ENCODE measurements at places on chromosomes 7 and 10.
A peak's percentile ranks its signal among the peaks of the same experiment; 100 is the strongest.

DNA sequence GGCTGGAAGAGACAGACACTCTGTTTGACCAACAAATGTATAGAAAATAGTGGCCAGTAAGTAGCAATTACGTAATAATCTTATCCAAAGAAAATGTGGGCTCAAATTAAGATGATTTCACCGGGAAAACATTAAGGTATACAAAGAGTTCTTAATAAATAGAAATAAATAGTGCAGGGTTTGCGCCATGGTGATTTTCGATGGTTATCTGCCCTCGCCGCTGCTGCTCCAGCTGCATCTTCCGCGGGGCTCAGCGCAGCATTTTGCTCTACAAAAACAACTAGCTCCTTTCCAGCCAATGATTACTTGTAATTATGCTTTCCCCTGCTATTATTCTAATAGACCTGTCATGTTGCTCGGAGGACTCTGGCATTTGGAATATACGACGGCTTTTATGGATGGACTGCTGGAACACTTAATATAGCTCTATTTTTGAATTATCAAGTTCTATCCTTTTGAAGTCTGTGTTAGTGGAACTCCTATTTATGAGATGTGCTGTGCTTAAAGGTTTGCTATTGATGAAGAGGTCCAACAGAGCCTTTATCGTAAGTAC is 103.8 kb downstream of the BUB3 start:
- DNase-seq, result no peak

- no peak for DNase-seq
Observed at GRCh38 chr10:24251547-24251946, 42.6 kb downstream of the KIAA1217 start.

DNA sequence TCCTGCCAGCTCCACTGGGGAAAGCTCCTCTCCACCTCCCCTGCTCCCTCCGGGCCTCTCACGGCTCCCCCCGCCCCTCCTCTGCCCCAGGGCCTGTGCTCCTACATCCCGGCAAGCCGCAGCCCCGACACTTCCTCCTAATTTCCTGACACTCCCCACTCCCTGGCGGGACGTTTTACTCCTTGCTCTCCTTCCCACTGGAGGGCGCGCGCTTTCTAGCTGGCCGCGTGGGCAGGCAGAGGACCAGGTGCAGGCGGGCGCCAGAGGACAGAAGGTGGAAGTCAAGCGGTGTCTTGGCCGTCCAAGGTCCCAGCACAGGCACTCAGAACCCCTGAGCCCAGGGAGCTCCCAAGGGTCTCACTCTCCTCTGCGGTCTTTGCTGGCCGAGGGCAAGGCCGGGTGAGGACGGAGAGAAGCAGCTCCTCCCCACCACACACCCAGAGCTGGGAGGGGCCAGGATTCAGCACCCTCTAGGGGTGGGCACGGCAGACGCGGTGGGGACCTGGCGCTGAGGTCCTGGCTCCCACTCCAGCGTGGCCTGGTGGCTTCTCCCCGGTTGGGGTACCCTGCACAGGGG is 19.1 kb downstream of the ADAM8 start:
- DNase-seq, result peak; percentile 71

- DNase-seq, result peak; percentile 79
Observed at GRCh38 chr7:98745722-98746318, 124.0 kb downstream of the TMEM130 start.

GRCh38 chr10:69829775-69830174 is 28.1 kb downstream of the COL13A1 start:
- DNase-seq, result no peak

- no peak for DNase-seq
Observed at GRCh38 chr7:127504715-127505114, 80.7 kb downstream of the GCC1 start.

- DNase-seq, result no peak
Observed at GRCh38 chr7:133053321-133053891, 28.5 kb downstream of the CHCHD3 start.

- peak; percentile 15 for DNase-seq
Observed at GRCh38 chr7:29405891-29406290, 157.7 kb upstream of the PRR15 start.

- DNase-seq, result no peak
Observed at GRCh38 chr7:106023369-106024322, 60.6 kb downstream of the CDHR3 start.

DNA sequence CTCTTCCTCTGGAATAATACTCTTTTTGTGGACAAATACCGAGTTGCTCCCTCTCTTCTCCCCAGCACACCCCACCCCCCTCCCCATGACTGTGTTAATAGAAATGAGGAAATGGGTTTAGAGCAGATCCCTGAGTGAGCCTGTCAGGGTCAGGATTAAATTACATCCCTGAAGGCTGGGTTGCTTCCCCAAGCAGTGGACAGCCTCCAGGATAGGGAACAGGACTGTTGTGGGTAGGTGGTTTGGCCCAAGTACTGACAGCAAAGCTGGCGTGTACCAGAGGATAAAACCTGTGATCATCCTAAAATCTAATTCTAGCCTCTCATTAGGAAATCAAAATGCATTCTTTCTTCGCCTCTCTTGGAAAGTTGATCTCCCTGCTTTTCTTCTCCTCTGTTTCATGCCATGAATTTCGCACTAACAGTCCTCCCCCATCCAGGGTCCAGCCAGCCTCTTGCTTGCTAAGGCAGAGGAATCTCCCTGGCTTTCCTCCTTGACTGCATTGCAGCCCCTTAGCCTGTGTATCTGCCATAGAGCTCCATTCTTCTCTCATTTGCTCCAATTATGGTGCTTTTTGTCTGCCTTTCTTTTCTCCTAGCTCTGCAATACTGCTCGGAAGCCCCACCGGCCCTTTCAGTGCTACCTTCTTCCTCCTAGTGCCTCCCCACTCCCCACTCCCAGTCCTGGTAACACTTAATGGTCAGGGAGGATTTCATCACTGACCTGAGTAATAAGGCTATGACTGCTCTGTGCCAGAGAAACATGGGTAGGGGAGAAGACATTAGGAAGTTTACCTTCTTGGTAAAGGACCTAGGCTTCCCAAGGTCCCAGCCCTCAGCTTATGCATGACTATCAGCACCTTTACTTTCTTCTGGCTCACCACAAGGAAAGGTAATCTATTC is 8.4 kb downstream of the LRRC4 start:
- DNase-seq, result no peak

GRCh38 chr7:70698219-70698832 is 433.6 kb upstream of the GALNT17 start:
- peak; percentile 88 for DNase-seq

DNA sequence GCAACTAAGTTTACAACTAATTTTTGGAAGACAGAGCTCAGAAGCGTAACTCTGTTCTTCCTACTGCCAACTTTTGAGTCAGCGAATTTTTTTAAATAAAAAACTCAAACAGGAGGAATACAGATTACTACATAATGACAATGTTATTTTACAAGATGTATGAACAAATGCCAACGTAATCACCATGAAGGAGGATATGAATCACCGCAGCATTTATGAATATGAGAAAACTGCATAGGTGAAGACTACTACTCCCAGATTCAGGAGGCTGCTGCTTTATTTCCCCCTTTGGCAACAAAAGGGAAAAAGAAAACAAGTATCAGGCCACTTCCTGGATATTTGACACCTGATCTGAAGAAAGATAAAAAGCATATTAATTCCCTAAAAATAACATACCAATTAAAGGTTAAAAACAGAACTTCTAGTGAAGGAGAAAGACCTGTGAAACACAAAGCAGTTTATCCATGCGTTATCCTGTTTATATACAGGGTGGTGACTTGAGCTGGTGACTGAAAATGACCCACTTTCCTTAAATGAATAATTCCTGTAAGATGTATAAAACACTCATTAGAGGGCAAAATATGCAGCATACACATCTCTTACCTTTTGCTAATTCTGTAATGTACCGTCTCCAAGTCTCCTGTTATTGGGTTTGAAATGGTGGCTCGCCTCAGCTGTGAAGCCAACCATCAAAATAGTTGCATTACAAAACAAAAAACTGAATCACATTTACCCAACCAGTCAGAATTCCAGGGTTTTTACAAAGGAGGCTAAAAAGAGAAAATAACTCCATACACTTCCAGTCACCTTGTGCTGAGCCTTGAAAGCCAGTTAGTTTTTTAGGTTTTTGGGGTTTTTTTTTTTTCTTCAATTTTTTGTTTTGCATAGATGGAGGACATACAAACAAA is 52.0 kb downstream of the P4HA1 start:
- DNase-seq, result no peak

- no peak for DNase-seq
Observed at GRCh38 chr7:54858008-54858692, 99.1 kb upstream of the SEC61G start.

DNA sequence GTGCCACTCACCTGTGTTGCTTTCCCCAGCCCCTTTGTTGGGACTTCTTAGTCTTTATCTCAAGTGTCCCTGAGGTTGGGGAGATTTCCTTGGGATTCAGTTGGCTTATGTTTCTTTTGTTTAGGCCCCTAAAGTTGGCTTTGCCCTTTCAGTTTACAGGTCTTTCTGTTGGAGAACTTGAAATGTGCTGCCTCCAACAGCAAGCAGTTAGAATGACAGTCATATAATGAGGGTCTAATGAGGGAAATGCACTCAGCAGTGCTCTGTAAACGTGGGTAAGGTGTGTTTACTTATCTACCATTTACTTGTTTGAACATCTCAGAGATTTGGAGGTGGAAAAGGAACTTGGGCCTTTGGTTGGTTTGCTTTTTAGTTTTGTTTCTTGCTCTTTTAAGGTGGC is 191.4 kb upstream of the STK17A start:
- DNase-seq, result no peak

GRCh38 chr7:155844019-155844453 is 31.8 kb upstream of the SHH start:
- DNase-seq, result peak; percentile 38

- no peak for DNase-seq
Observed at GRCh38 chr7:99693100-99693426, 13.3 kb upstream of the CYP3A5 start.

DNA sequence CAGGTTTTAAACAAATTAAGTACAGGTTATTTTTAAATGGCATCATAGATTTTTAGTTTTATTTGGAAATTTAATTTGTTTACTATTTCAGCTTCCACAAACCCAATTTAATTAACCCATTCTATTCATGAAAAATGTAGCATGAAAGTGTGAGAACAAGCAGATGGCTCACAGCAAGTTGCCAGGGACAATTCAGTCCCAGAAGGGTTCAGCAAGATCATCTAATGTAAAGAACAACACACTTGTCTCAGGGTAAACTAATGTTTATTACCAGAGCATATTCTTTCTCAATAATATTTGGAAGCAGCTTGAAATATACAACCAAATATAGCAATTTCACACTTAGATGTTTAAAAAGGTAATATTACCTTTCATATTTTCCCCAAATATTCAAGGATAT is 166.9 kb upstream of the SLC13A1 start:
- DNase-seq, result no peak

DNA sequence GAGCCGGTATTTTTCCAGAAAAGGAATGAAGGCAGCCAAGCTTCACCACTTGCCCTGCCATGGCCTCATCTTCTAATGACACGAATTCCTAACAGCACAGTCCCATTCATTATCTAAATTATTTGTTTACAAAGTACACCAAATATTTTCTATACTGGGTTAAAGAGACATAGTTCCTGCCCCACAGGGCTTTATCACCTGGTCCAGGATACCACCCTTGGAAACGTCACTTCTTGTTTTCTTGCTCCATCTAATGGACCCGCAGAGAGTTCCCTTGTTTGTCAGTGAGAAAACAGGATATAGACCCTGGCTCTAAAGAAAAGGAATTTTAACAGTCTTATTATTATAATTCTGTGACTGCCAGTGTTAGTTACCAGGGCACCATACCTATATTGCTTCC is 1165.4 kb downstream of the GATA3 start:
- DNase-seq, result no peak

- DNase-seq, result peak; percentile 8
Observed at GRCh38 chr7:104272767-104273384, 55.5 kb upstream of the LHFPL3 start.

- no peak for DNase-seq
Observed at GRCh38 chr10:105189463-105189800, 548.3 kb downstream of the SORCS3 start.

GRCh38 chr10:104308439-104308903 is 29.8 kb downstream of the ITPRIP start:
- DNase-seq, result no peak

- no peak for DNase-seq
Observed at GRCh38 chr7:99752356-99752755, 17.4 kb upstream of the CYP3A7 start.

DNA sequence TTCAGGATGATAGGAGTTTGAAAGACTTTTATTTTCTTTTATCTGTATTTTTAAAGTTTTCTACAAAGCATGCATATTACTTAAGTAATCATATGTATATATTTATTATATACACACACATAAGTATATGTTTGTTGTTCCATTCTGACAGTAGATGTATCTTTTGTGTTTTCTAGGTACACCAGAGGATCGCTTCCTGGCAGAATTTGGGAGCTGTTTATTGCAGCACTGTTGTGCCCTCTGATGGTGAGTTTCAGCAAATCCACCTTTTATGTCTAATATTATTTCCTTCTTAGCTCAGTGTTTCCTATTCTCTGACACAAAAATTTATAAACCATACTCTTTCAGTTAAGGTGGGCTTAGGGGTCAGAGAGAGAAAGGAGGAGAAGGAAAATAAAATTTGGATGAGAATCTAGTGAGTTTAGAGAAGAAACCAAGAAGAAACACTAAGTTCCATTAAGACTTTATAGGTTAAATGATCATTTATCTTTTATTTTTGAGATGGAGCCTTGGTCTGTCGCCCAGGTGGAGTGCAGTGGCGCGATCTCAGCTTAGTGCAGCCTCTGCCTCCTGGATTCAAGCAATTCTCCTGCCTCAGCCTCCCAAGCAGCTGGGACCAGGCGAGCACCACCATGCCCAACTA is 59.2 kb upstream of the OIT3 start:
- no peak for DNase-seq

- DNase-seq, result no peak
Observed at GRCh38 chr10:91689731-91690168, 56.9 kb upstream of the PPP1R3C start.

DNA sequence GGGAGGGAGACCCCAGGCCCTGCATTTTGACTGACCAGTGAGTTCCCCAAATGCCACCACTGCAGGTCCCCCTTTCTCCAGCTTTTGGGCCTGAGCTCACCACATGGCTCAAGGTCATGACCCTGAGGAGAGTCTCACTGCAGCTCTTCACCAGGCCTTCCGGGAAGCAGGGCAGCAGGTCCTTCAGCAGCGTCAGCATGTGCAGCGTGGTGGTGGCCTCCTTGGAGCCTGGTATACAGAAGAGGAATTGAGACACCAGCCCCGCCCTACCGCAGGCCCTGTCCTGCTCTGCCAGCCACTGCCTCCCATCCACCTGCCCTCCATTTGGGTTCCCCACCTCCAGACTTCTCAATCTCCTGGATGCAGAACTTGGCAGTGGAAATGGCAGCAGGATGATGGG is 13.0 kb downstream of the RRP12 start:
- DNase-seq, result no peak

Measured in HuH-7.5 (cell line).